ENCODE measurements at places on chromosomes 2 and 18.

DNA sequence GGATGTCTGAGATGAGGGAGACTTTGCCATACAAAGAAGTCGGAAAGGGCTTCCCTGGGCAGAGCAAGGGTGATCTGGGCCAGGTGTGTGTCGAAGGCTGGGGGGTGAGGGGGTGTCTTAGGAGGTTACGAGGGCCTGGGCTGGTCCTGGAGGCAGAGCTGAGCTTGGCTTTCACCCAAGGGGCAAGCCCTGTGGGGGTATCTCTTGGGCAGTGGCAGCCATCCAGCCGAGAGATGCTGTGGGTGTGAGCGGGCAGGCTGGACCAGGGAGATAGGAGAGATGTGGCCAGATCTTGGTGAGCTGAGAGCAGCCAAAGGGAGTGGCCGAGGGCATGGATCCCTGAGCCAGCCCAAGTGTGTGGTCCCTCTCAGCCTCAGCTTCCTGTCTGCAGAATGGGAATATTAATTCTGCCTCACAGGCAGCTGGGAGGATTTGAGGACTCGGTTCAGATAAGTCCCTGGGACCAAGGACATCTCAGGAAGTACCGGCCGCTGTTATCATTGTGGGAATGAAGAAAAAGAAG lies 33.0 kb downstream of the MAL start:
- H3K27me3 ChIP-seq = peaks cover 17% of the 10 kb centered on the region
- H3K27ac ChIP-seq = no peak overlapping the region
- DNase-seq = no peak
- peaks cover 2% of the 10 kb centered on the region for H3K36me3 ChIP-seq
- H3K4me1 ChIP-seq = peaks cover 12% of the 10 kb centered on the region

DNA sequence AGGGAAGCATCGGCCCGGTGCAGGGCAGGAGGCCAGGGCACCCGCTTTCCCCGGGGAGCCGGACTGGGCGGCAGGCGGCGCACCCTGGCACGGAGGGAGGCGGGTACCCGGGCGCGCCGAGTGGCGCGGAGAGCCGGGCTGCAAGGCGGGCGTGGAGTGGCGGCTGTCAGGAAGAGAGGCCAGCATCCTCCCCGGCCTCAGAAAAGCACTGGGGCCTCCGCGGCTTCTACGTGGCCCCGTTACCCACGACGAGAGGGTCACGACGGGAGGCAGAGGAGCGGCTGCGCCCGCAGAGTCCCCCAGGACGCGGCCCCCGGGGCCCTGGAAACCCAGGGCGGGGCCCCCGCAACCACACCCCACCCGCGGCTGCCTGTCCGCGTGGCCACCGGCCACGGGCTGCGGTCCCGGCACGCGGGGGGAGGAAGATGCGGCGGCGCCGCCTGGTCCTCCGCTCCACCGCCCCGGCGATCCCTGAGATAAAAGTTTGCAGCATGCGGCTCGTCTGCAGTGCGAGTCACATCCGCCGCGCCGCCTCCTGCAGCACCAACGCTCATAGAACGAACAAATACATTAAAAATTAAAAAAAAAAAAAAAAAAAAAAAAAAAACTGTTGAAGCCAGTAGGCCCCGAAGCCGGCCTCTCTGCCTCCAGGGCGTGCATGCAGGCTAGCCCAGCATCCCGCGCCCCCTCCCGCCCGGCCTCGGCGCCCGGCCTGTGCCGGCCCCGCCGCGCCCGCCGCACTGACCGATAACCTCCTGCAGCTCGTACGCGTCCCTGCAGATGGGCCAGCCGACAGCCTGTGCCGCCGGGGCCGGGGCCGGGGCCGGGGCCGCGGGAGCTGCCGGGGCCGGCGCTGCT lies 683 bp downstream of the STK39 start:
- no peaks in the 10 kb centered on the region for H3K27me3 ChIP-seq
- peak overlapping the region; percentile 92 for H3K27ac ChIP-seq
- peaks cover 30% of the 10 kb centered on the region for H3K4me1 ChIP-seq
- peaks cover 16% of the 10 kb centered on the region for H3K36me3 ChIP-seq
- peak; percentile 78 for DNase-seq

DNA sequence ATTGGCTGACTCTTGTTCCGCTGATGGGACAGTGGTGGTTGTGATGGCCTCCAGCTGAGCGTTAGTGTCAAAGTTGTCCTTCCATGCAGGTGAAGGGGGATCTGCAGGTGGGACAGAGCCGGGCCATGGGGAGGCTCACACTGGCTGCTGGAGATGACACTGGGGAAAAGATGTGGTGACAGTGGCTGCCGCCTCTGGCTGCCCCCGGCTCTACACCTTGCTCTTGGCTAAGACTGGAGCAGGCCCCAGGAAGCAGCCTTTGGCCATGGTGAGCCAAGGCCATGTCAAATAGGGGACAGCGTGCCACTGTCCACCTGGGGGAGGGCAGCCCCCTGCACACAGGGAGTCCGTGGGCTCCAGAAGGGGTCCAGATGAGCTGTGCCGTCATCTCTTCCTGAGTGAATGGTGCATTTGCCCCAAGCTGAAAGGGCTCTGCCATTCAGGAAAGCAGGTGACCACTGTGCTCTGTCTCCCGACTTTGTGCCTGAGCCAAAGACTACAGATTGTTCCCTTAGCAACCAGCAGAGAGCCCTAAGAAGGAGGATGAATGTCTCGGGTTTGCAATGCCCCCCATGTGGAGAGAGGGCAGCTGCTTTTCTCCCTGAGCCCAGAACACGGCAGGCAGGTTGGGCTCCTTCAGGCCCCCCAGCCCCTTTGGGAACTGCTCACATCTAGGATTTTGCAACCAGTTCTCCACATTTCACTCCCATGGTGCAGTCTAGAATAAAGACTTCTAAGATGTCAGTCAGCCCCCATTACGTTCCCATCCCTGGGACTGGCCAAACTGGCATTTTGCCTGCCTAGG lies 79.1 kb upstream of the BCL2L11 start:
- no peaks in the 10 kb centered on the region for H3K36me3 ChIP-seq
- no peak for DNase-seq
- no peak overlapping the region for H3K4me3 ChIP-seq
- peaks cover 21% of the 10 kb centered on the region for H3K27me3 ChIP-seq

- DNase-seq = no peak
- H3K27ac ChIP-seq = no peak overlapping the region
- peaks cover 3% of the 10 kb centered on the region for H3K36me3 ChIP-seq
Measured at GRCh38 chr2:176356251-176356650, 87.0 kb downstream of the MTX2 start.

DNA sequence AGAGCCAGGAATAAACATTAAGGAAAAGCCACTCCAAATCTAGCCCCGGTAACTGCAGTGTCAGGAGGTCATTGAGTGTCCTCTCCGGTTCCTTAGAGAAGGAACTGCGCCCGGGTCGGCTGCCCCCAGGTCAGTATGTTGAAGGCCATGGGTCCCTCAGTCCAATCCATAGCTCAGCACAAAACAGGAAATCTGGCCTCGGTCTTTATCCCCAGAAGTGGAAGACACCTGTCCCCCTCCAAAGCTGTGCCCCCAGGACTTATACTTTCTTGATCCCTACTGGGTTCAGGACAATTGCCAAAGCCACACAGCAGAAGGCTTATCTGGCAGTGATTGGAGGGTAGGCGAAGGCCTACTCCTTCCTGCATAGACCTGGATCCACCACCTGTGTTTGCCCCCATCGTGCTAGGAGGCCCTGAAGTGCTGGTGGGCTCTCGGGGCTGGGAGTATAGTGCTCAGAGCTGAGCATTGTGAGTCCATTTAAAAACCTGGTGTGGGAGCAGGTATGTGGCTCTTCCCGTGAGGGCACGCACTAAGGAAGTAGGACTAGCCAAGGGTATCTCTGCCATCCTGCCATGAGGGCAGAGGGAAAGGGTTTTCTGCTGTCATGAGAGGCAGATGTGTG lies 178.6 kb downstream of the SEPTIN10 start:
- peaks cover 2% of the 10 kb centered on the region for H3K36me3 ChIP-seq
- H3K27me3 ChIP-seq = peaks cover 32% of the 10 kb centered on the region
- no peak for DNase-seq
- H3K4me3 ChIP-seq = no peak overlapping the region
- no peaks in the 10 kb centered on the region for H3K4me1 ChIP-seq
- H3K27ac ChIP-seq = no peak overlapping the region

DNA sequence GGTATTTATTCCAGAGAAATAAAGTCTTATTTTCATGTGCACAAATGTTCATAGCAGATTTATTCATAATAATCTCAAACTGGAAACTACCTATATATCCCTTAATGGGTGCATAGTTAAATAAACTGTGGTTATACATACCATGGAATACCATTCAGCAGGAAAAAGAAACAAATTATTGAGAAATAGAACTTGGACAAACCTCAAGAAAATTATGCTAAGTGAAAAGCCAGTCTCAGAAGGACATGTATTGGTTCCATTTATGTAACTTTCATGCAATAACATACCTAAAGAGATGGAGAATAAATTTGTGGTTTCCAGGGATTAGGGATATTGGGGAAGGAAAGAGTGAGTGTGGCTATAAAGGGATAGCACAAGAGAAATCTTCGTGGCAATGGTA lies 452.6 kb downstream of the SETBP1 start:
- DNase-seq = no peak
- no peak overlapping the region for H3K4me3 ChIP-seq
- peaks cover 16% of the 10 kb centered on the region for H3K27me3 ChIP-seq
- peaks cover 12% of the 10 kb centered on the region for H3K4me1 ChIP-seq

GRCh38 chr18:77222464-77222863 lies 27.2 kb upstream of the GALR1 start:
- peaks cover 19% of the 10 kb centered on the region for H3K4me1 ChIP-seq
- H3K36me3 ChIP-seq = no peaks in the 10 kb centered on the region
- no peaks in the 10 kb centered on the region for H3K27me3 ChIP-seq
- no peak for DNase-seq
- no peak overlapping the region for H3K27ac ChIP-seq

- H3K4me1 ChIP-seq = no peaks in the 10 kb centered on the region
- no peaks in the 10 kb centered on the region for H3K27me3 ChIP-seq
- peaks cover 15% of the 10 kb centered on the region for H3K36me3 ChIP-seq
- H3K4me3 ChIP-seq = no peak overlapping the region
- H3K27ac ChIP-seq = no peak overlapping the region
Measured at GRCh38 chr2:20616341-20616871, 34.5 kb downstream of the HS1BP3 start.

- no peaks in the 10 kb centered on the region for H3K4me1 ChIP-seq
- H3K27ac ChIP-seq = no peak overlapping the region
- no peaks in the 10 kb centered on the region for H3K36me3 ChIP-seq
- DNase-seq = no peak
- no peaks in the 10 kb centered on the region for H3K27me3 ChIP-seq
- H3K4me3 ChIP-seq = no peak overlapping the region
Measured at GRCh38 chr2:33927756-33928155, 328.7 kb upstream of the FAM98A start.

- H3K4me1 ChIP-seq = no peaks in the 10 kb centered on the region
- DNase-seq = no peak
- peak overlapping the region; percentile 59 for H3K27ac ChIP-seq
- peaks cover 8% of the 10 kb centered on the region for H3K27me3 ChIP-seq
Measured at GRCh38 chr2:231332872-231333500, 62.5 kb upstream of the B3GNT7 start.

- peaks cover 18% of the 10 kb centered on the region for H3K27me3 ChIP-seq
- no peaks in the 10 kb centered on the region for H3K4me1 ChIP-seq
- H3K36me3 ChIP-seq = no peaks in the 10 kb centered on the region
- no peak overlapping the region for H3K27ac ChIP-seq
- peak; percentile 49 for DNase-seq
Measured at GRCh38 chr2:177906041-177906718, 166.4 kb downstream of the PDE11A start.

DNA sequence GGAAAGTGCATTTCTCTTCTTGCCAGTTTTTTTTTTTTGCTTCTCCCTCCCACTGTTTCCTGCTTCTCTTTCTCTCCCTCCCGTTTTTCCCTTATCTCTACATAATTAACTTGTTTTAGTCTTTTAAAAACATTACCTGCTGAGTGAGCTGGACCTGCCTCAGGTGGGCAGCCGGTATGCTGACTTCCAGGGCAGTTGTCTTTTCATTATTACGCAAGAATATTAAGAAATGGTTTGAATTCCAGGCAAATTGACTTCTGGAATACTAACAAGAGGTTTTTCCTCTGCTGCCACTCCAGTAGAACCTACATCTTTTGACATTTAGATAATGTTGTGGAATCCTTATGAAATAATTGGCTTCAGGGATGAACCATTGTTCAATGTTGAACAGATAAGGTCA lies 161.8 kb downstream of the THSD7B start:
- no peaks in the 10 kb centered on the region for H3K4me1 ChIP-seq
- DNase-seq = no peak
- no peak overlapping the region for H3K4me3 ChIP-seq
- H3K36me3 ChIP-seq = no peaks in the 10 kb centered on the region
- no peak overlapping the region for H3K27ac ChIP-seq
- H3K27me3 ChIP-seq = no peaks in the 10 kb centered on the region

- no peaks in the 10 kb centered on the region for H3K36me3 ChIP-seq
- no peak overlapping the region for H3K4me3 ChIP-seq
- H3K27me3 ChIP-seq = peaks cover 10% of the 10 kb centered on the region
- no peak for DNase-seq
- no peaks in the 10 kb centered on the region for H3K4me1 ChIP-seq
Measured at GRCh38 chr2:215728504-215729065, 284.8 kb downstream of the MREG start.

- H3K4me3 ChIP-seq = no peak overlapping the region
- peaks cover 25% of the 10 kb centered on the region for H3K27me3 ChIP-seq
- no peak for DNase-seq
- peaks cover 5% of the 10 kb centered on the region for H3K36me3 ChIP-seq
- H3K4me1 ChIP-seq = peaks cover 25% of the 10 kb centered on the region
- H3K27ac ChIP-seq = no peak overlapping the region
Measured at GRCh38 chr2:218169757-218170546, 3.2 kb upstream of the CXCR1 start.

- no peaks in the 10 kb centered on the region for H3K27me3 ChIP-seq
- H3K27ac ChIP-seq = peak overlapping the region; percentile 60
- no peak for DNase-seq
- H3K36me3 ChIP-seq = peaks cover 35% of the 10 kb centered on the region
- peaks cover 11% of the 10 kb centered on the region for H3K4me1 ChIP-seq
- H3K4me3 ChIP-seq = peak overlapping the region; percentile 12
Measured at GRCh38 chr2:191049728-191050639, 36.0 kb upstream of the STAT1 start.
